ENCODE measurements at places on chromosomes 6 and 20. TPM values are rescaled to one million over a fixed set of nuclear protein-coding genes. Genes with fewer than 3 reads are reported as not detected.
A peak's percentile ranks its signal among the peaks of the same experiment; 100 is the strongest.

- DNase-seq, result no peak
These were observed 6.2 kb downstream of the CPXM1 start for GRCh38 chr20:2794202-2794748.

DNA sequence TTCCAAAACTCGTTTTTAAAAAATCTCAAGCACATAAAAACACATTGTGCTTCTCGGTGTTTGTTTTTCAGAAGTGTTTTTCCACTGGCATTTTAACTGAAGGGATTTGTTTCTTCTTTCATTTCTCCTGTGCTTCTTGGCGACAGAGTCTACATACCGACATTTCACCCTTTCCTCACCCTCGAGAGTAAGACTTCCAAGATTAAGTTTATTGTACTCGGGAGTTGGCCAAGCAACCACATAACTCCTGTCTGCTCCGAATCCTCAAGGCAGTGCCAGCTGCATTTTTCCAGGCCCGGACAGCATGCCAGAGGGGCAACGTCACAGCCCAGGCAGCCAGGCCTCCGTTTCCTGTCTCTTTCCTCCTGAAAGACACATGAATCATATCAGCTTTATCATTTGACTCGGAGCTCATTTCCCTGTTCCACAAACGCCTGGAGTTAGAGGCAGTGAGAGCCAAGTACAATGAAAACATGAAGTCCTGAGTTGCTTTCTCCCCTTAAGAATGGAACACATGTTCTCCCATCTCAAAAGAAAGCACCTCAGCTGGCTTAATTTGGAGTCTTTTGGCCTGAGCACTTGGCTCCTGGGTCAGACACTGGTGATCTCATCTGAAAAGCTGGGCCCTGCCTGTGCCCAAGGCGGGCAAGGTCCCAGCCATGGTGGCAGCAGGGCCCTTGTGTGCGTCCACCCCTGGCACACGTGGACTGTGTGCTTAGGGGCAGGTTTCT, 23.2 kb upstream of the FAM50B start:
- peak; percentile 86 for DNase-seq

DNA sequence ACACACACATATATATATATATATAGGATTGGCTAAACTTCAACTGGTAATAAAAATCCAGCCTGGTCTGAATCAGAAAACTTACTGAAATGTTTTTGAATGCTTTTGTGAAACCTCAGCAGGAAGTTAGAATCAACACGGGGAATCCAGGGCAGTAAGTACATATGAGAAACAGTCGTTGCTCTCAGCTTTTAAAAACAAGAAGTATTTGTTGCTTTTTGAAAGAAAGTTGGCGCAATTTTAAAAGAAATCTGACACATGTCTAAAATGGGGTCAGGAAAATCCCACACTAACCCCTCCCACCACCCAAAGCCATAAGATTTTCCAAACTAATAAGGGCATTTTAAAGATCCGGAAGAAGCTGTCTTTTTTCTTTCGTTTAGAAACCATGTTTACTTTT, 11.5 kb upstream of the CCDC170 start:
- no peak for DNase-seq

- DNase-seq, result no peak
These were observed 39.1 kb downstream of the ADGRF5 start for GRCh38 chr6:46882645-46883044.

DNA sequence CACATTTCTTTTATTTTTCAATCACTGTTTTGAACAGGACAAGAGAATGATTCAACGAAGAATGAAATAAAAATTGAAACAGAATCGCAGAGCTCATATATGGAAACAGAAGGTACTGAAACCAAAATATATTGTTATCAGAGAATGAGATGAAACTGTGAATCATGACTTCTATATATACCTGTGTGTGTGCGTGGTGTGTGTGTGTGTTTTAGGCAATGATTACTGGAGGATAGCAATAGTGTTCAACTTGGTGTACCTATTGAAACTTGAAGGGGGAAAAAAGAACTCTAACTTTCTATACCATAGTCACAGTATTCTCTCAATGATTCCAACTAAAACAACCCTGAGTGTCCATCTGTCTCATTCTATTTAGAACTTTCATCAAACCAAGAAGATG, 586.6 kb downstream of the KIF16B start:
- no peak for DNase-seq

GRCh38 chr20:57628047-57628961, 8.1 kb upstream of the ZBP1 start:
- no peak for DNase-seq

Gene BPIFA1
- not detected for total RNA-seq

Gene WFDC10B
- not detected for total RNA-seq
